Ureter (tissue), 1 donor: ENCODE measurements at places on chromosomes 6 and 20. TPM values are rescaled to one million over a fixed set of nuclear protein-coding genes. Genes with fewer than 3 reads are reported as not detected.

Gene TCF15
- 0.65 TPM for total RNA-seq

- DNase-seq = no peak
Measured at GRCh38 chr20:63641146-63641791, 12.0 kb downstream of the STMN3 start.

- DNase-seq = no peak
Measured at GRCh38 chr20:35286899-35287508, 2.4 kb upstream of the EIF6 start.

GRCh38 chr20:57593134-57593886 lies 26.9 kb downstream of the ZBP1 start:
- no peak for DNase-seq

GRCh38 chr6:65633501-65633900 lies 73.5 kb downstream of the EYS start:
- DNase-seq = no peak

DNA sequence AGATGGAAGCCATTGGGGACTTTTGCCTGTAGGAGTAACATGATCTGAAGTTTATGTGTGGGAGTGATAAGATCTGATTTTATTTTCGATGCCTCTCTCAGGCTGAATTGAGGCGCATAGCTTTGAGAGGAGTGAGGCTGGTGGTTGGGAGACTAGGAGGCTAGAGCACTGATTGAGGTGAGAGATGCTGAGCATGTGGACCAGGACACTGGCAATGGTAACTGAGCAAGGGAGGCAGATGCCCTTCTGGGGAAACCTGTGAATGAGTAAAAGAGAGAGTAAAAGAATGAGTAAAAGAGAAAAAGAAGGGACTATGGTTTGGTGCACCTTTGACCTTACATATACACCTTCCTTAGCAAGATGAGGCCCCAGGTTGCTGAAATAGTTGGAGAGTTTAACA lies 3.0 kb downstream of the RRP36 start:
- DNase-seq = no peak
